ENCODE measurements at places on chromosomes 3 and 15. TPM values are rescaled to one million over a fixed set of nuclear protein-coding genes. Genes with fewer than 3 reads are reported as not detected.

KPNA4 gene
- 49.8 TPM for total RNA-seq

TMEM212 gene
- total RNA-seq = not detected

MCF2L2 gene
- 0.56 TPM for total RNA-seq

SAMMSON gene
- 0.28 TPM for total RNA-seq

PLXNB1 gene
- 5.6 TPM for total RNA-seq

ATP13A4 gene
- 0.19 TPM for total RNA-seq

IMPG2 gene
- total RNA-seq = under 0.01 TPM

CYP8B1 gene
- total RNA-seq = not detected

RHOV gene
- not detected for total RNA-seq

GLDN gene
- 1.2 TPM for total RNA-seq

LRTM1 gene
- not detected for total RNA-seq

SYNPR gene
- not detected for total RNA-seq

PLSCR2 gene
- total RNA-seq = not detected

TYRO3 gene
- 3.4 TPM for total RNA-seq

CNTN4 gene
- total RNA-seq = not detected

CLDN16 gene
- 0.38 TPM for total RNA-seq

CYP11A1 gene
- 0.38 TPM for total RNA-seq

IVD gene
- total RNA-seq = 41.7 TPM

GPR15 gene
- total RNA-seq = not detected

GHSR gene
- total RNA-seq = not detected

THOC7 gene
- total RNA-seq = 40.9 TPM

DAZL gene
- not detected for total RNA-seq

FAIM gene
- total RNA-seq = 13.6 TPM

PLCL2 gene
- 14.7 TPM for total RNA-seq

FAM107A gene
- not detected for total RNA-seq

CCNB2 gene
- 5.1 TPM for total RNA-seq

MNS1 gene
- total RNA-seq = 4.8 TPM

GOLGA8S gene
- not detected for total RNA-seq

RASGRP1 gene
- 6.2 TPM for total RNA-seq

GRAMD1C gene
- 7.5 TPM for total RNA-seq

KIF23 gene
- total RNA-seq = 60.4 TPM

LRRC31 gene
- total RNA-seq = not detected

CCDC39 gene
- total RNA-seq = not detected

FHIT gene
- 1.7 TPM for total RNA-seq

GUCA1C gene
- not detected for total RNA-seq

NRROS gene
- total RNA-seq = 0.58 TPM

KLHL40 gene
- total RNA-seq = not detected

TTLL13 gene
- not detected for total RNA-seq

EXD1 gene
- not detected for total RNA-seq
